Stimulated activated CD8-positive, alpha-beta memory T cell treated with anti-CD3 and anti-CD28 coated beads, Interleukin-4, amount 100 ng/mL, for 1 hour (primary cell): ENCODE measurements at places on chromosomes 7 and 10.
A peak's percentile ranks its signal among the peaks of the same experiment; 100 is the strongest.

GRCh38 chr10:132096863-132097478, 31.2 kb downstream of the JAKMIP3 start:
- no peak for DNase-seq

DNA sequence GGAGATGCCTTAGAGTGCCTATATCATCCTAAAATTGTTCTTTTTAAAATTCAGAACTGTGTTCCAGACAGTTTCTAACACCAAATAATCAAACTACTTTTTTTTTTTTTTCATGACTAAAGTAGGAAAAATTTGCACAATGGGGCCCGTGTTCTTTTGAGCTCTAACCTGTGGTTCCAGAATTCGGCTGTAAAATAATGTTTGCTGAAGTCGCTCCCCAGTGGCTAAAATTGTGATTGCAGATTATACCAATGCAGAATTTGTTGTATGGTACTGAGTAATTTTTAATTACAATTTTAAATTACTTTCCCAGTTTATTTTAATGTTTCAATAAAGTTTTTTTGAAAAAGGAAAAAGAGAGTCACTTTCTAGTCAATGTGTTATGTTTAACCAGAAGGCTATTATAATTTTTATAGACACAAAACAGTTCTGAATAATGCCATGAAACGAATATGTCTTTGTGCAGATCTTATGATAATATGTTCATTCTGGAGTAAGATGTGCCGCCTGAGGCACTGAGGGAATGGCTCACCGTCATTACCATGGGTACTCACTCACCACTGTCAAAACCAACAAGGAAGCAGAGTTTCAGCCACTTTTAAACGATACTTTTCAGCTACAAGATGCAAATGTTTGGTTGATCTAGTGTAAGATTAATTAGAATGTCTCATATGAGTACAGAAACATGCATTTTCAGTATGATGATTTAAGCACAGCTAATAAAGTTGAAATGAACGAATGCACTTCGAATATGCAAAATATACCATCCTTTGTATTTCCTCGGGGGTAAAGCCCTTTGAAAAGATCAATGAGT, 173.6 kb downstream of the PRKCQ start:
- DNase-seq, result no peak

DNA sequence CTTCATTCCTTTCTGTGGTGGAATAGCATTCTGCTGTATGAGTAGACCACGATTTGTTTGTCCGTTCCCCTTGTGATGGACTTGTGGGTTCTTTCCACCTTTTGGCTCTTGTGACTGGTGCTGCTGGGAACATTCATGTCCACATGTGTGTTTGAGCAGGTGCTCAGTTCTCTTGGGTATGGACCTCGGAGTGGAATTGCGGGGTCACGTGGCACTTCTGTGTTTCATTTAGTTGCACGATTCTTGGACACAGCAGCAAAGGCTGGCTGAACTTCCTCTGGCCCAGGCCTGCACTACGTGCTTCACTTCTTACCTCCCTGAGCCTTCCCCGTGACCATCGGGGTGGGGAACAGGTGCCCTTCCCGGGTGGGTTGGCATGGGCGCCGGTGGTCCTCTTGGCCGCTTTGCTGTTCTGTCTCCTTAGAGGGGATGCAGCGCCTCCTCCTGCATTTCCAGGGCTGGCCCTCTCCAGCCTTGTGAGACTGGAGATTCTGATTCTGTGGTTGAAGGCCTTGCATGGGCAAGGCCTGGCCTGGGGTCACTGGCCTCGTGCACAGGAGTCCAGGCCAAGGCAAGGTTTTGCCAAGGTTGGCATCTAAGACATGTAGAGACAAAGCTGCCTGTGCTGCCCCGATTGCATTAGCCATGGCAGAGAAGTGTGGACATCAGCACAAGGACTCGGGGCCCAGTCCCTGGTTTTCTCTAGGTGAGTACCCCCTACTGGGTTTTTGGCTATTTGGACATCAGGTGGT, 25.1 kb downstream of the DOCK1 start:
- DNase-seq, result no peak

GRCh38 chr10:132385721-132386418, 11.1 kb upstream of the PWWP2B start:
- DNase-seq, result no peak

GRCh38 chr7:84790882-84791281, 396.0 kb downstream of the SEMA3D start:
- DNase-seq, result no peak

DNA sequence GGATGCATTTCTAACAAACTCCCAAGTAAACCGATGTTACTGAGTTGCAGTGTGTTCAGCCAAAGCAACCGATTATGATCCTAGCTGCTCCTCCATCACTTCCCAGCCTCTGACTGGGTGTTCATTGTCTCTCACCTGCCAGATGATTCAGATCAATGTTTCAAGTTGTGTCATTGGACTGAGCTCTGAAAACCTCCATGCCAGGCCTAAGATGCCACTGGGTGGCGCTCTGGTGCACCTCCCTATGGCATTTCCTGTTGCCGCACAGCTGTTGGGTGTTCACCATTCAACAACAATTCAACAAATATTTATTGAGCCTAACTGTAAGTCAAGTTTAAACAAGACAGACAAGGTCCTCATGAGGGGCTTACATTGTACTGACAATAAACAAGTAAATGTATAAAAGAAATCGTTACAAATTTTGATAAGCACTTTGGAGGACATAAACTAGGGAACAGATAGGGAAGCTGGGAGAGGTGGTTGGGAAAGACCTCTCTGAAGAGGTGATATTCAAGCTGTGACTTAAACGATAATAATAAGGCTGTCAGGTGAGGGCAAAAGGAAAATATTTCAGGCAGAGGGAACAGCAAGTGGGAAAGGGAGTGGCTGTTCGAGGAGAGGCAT, 22.8 kb downstream of the RGR start:
- peak; percentile 31 for DNase-seq

GRCh38 chr7:69654849-69655707, 56.8 kb downstream of the AUTS2 start:
- no peak for DNase-seq

GRCh38 chr7:157744786-157745601, 408.2 kb downstream of the DNAJB6 start:
- no peak for DNase-seq
